Tracheal epithelial cell (primary cell): ENCODE measurements at places on chromosomes 13 and 19. TPM values are rescaled to one million over a fixed set of nuclear protein-coding genes. Genes with fewer than 3 reads are reported as not detected.

The PEAK3 gene
- total RNA-seq, result not detected in 2 replicates

The ZNF329 gene
- 10.1 and 13.6 TPM in 2 replicates for total RNA-seq

The TIMM50 gene
- total RNA-seq, result 100 and 120 TPM in 2 replicates

The FAM216B gene
- total RNA-seq, result not detected in 2 replicates

The LRFN3 gene
- 1.7 and 2.1 TPM in 2 replicates for total RNA-seq

The LRRC8E gene
- total RNA-seq, result 8.3 and 19.0 TPM in 2 replicates

The HCN2 gene
- total RNA-seq, result 0.21 and 0.24 TPM in 2 replicates

The PRKACA gene
- 18.8 and 28.6 TPM in 2 replicates for total RNA-seq

The TTYH1 gene
- total RNA-seq, result not detected in 2 replicates

The LYL1 gene
- total RNA-seq, result 0.72 and 4.3 TPM in 2 replicates

The OVOL3 gene
- total RNA-seq, result not detected in 2 replicates

The LGI4 gene
- total RNA-seq, result under 0.01 TPM in 1 of 2 replicates, not detected in the other

The ATP7B gene
- total RNA-seq, result 3.1 and 7.0 TPM in 2 replicates

The CATSPERD gene
- not detected in 2 replicates for total RNA-seq

The FAM174C gene
- total RNA-seq, result 37.3 and 46.0 TPM in 2 replicates

The TUBB4A gene
- total RNA-seq, result 1.9 TPM in 1 of 2 replicates, not detected in the other

The GYS1 gene
- total RNA-seq, result 22.8 and 61.9 TPM in 2 replicates

The GPC6 gene
- total RNA-seq, result 4.0 and 16.6 TPM in 2 replicates

The OLFM4 gene
- under 0.01 TPM in 1 of 2 replicates, not detected in the other for total RNA-seq

The CEACAM4 gene
- not detected in 2 replicates for total RNA-seq

The IGFL1 gene
- 1.4 TPM in 1 of 2 replicates, not detected in the other for total RNA-seq

The CNFN gene
- total RNA-seq, result 0.72 TPM in 1 of 2 replicates, not detected in the other

The ZNF708 gene
- 3.1 and 3.2 TPM in 2 replicates for total RNA-seq

The USPL1 gene
- 9.6 and 16.4 TPM in 2 replicates for total RNA-seq

The ZNF415 gene
- total RNA-seq, result 5.8 and 6.3 TPM in 2 replicates

The CA11 gene
- total RNA-seq, result 1.5 and 3.1 TPM in 2 replicates

The CEACAM20 gene
- total RNA-seq, result not detected in 2 replicates

The SHKBP1 gene
- total RNA-seq, result 22.9 and 32.4 TPM in 2 replicates

The N4BP2L1 gene
- 2.3 and 3.1 TPM in 2 replicates for total RNA-seq

The SHISA7 gene
- total RNA-seq, result not detected in 2 replicates

The LRRC25 gene
- not detected in 2 replicates for total RNA-seq

The CCL25 gene
- not detected in 2 replicates for total RNA-seq

The PRKCG gene
- total RNA-seq, result under 0.01 TPM in 1 of 2 replicates, not detected in the other

The SYNGR4 gene
- not detected in 2 replicates for total RNA-seq

The COL4A1 gene
- 11.3 and 366 TPM in 2 replicates for total RNA-seq

The RASIP1 gene
- 2.9 and 3.2 TPM in 2 replicates for total RNA-seq

The KCTD15 gene
- total RNA-seq, result 69.9 and 87.6 TPM in 2 replicates

The CEBPA gene
- 16.1 and 23.2 TPM in 2 replicates for total RNA-seq

The NTF4 gene
- 3.4 and 8.0 TPM in 2 replicates for total RNA-seq

The GPC5 gene
- 1.4 and 2.1 TPM in 2 replicates for total RNA-seq

The MEIOSIN gene
- not detected in 2 replicates for total RNA-seq

The LHB gene
- 1.9 TPM in 1 of 2 replicates, not detected in the other for total RNA-seq

The CYP2F1 gene
- total RNA-seq, result not detected in 2 replicates

The KIR3DL1 gene
- not detected in 2 replicates for total RNA-seq

The ANGPTL8 gene
- not detected in 2 replicates for total RNA-seq

The ZNF829 gene
- total RNA-seq, result 1.5 and 2.2 TPM in 2 replicates
